NCI-H2029 treated with DMSO at 0.1 percent for 48 hours (cell line): ENCODE measurements at places on chromosomes 3 and 15.

DNA sequence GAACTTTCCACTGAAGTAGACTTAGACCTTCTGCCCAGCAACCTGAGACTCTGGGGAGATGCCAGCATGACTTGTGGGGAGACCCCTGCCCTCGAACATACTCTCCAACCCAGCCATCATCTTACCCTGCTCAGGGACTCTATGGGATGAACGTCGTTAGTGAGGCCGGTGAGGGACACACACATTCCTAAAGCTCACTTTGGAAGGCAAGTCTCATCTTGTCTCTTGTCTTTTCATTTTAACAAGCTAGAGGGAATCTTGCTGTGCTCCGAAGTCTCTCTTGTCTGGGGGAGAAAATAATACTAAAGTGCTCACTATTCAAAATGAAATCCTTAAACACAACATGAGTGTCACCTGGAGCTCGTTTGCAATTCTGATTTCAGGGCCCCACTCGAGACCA lies 239.5 kb upstream of the HES1 start:
- DNase-seq, result no peak

- no peak for DNase-seq
Measured at GRCh38 chr3:52458031-52458760, 2.8 kb downstream of the NISCH start.

GRCh38 chr15:52408823-52409222 lies 113.2 kb upstream of the MYO5C start:
- no peak for DNase-seq

DNA sequence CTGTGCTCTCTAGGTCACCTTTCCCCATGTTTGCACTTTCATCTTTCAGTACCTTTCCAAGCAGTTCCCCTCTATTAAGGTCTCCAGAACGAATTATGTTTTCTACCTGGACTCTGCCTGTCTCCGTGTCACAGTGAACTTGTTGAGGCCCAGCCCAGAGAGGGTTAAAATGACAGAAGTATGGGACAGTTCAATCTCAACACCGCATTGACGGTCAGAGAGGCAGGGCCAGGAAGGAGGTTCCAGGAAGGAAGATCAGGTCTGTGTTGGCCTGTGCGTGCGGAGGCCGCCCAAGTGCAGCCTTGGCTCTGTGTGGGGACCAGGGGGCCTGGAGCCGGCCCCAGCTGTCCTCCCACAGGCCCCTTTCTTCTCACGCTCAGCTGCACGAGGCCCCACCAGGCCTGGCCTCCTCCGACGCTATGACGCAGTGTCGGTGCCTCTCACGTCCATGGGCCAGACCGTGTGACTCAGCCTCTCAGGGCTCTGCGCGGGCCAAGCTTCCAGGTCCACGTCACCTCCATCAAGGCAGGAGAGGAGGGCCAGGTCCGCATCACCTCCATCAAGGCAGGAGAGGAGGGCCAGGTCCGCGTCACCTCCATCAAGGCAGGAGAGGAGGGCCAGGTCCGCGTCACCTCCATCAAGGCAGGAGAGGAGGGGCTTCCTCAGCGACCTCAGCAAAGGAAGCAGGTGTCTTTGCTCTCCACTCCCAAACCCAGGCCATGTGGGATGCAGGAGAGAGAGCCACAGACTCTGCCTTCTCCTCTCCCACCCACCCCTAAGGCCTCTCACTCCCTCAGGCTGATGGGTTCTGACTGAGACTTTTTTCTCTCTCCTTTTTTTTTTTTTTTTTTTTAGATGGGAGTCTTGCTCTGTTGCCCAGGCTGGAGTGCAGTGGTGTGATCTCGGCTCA lies 83.1 kb downstream of the CPN2 start:
- no peak for DNase-seq

- no peak for DNase-seq
Measured at GRCh38 chr15:100016632-100017031, 283.4 kb upstream of the LYSMD4 start.

- peak; percentile 82 for DNase-seq
Measured at GRCh38 chr15:40069178-40070165, 30.5 kb upstream of the SRP14 start.

DNA sequence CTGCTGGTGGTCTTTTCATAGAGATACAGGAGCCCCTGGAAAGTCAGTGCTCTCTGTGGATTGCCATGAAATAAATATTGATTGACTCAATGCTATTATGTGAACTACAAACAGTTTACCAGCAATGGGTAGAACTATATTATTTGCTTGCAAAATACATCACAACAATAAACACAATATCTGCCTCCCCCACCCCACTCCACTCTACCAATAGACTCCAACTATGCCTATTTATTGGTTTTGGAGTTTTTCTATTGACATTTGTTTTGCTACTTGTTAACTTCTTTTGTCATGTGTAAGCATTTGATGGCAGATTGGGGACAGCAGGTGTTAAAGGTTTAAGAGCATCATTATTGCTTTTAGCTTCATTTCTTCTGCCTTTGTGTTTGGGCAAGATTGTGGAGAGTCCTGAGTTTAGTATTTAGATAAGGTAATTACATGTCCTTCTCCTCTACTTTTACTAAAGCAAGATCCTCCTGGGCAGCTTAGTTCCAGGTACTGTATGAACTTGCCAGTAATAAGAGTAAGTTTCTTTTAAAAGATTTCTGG lies 8.3 kb downstream of the FNDC3B start:
- no peak for DNase-seq

- peak; percentile 80 for DNase-seq
Measured at GRCh38 chr3:136343873-136344555, 93.9 kb downstream of the PCCB start.

- no peak for DNase-seq
Measured at GRCh38 chr3:88921986-88922385, 185.4 kb upstream of the EPHA3 start.

DNA sequence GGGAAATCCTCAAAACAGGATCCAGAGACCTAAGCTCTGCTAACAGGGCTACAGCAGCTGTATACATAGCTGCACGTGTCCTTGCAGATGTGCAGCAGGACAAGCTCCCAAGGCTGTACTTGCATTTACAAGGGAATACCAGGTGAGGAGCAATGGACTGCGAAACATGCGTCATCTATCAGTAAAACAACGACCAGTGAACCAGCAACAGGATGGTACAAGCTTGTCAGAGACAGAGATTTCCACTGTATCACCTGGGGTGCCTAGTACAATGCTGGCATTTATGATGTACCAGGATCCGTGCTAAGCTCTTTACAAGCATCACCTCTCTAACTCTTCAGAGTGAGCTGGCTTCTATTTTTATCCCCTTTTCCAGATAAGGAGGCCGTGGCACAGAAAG lies 227.3 kb downstream of the FOXP1 start:
- DNase-seq, result no peak

GRCh38 chr3:4979428-4980228 lies at the start of gene BHLHE40:
Gene BHLHE40 (plus strand): TSS chr3:4979437. CDS start chr3:4979719, 282 bp downstream.
- DNase-seq, result peak; percentile 62

- no peak for DNase-seq
Measured at GRCh38 chr15:65595960-65596359, 15.0 kb downstream of the INTS14 start.

- no peak for DNase-seq
Measured at GRCh38 chr15:94621736-94622135, 390.4 kb downstream of the MCTP2 start.

- DNase-seq, result no peak
Measured at GRCh38 chr3:43852066-43852465, 161.3 kb downstream of the ABHD5 start.

GRCh38 chr3:177512945-177513814 lies 315.9 kb upstream of the TBL1XR1 start:
- no peak for DNase-seq

DNA sequence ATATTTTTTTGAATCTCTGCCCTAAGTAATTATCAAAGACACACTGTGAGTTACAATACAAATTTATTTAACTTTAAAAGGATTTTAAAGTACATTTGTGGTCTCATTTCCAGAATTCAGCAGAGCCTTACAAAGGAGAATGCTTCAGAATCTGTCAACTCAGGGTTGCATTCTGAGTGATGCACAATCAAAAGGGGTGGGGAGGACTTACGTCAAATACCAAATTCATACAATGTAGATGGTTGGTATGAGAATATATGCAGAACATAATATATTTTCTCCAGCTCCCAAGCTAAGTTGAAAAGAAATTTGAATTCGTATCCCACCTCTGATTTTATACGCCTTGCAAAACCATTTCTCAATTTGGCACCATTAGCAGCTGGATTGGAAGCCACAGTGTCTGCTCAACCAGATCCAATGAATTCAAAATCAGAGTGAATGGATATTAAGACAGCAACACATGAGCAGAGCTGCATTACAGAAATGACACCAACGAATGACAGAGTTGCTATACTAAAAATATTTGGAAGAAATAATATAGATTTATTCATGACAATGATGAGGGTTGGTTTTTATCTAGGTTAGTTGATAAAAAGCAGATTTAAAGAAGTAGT lies 110.4 kb upstream of the CFAP20DC start:
- no peak for DNase-seq

DNA sequence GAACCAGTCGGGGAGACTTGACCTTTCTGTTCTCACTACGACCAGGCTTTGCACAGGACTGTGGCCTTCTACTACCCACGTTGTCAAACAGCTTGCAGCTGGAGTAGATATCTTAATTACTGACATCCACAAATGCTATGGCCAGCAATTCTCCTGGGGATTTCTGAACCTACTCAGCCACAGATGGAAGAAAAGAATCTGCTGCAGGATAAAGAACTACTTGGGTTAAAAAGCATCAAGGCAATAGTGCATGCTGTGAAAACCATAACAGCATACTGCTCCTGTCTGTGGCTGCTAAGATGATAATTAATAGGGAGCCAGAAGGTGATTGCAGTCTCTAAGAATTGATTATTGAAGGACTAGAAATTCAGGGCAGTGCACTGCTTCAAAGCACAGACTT lies 859.2 kb upstream of the SEMA6D start:
- no peak for DNase-seq
